Adipose tissue (tissue), 3 donors: ENCODE measurements at places on chromosomes 6 and 20. TPM values are rescaled to one million over a fixed set of nuclear protein-coding genes. Genes with fewer than 3 reads are reported as not detected.

The DEF6 gene
- 8.6 TPM for polyA plus RNA-seq

The KIF6 gene
- 0.10 TPM for polyA plus RNA-seq

The ADGB gene
- not detected for polyA plus RNA-seq

The PPIL6 gene
- polyA plus RNA-seq = 0.34 TPM

The ENPP1 gene
- polyA plus RNA-seq = 7.7 TPM

The MDFI gene
- 5.5 TPM for polyA plus RNA-seq

The COL21A1 gene
- polyA plus RNA-seq = 1.4 TPM

The KCNB1 gene
- 0.64 TPM for polyA plus RNA-seq

The RRAGD gene
- polyA plus RNA-seq = 3.7 TPM

The HUS1B gene
- 0.56 TPM for polyA plus RNA-seq

The ZBP1 gene
- 0.58 TPM for polyA plus RNA-seq

The DZANK1 gene
- 1.0 TPM for polyA plus RNA-seq

The RNF182 gene
- polyA plus RNA-seq = 0.16 TPM
